ENCODE measurements at places on chromosomes 11 and 22.

DNA sequence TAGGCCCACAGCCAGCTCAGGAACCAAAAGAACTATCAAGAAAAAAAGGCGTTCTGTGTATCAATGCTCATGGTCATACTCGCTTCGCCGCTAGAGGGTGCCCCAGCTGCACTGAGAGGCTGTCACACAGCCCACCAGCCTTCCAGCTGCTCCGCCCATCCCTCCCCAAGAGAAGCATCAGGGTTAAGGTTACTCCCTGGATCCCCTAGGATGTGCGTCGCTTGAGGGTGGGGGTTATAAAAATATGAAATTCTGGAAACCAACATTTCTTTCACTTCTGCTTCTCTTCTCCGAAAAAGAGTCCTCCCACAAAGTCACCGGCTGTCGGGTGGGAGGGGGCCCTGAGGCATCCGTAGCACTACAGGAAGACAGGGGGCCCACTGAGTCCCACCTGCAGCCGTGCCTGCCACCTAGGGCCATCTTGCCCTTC lies 1.7 kb downstream of the CBX6 start:
- peak; percentile 88 for DNase-seq

- DNase-seq = no peak
Measured at GRCh38 chr11:6319704-6320410, 444 bp downstream of the CAVIN3 start.

DNA sequence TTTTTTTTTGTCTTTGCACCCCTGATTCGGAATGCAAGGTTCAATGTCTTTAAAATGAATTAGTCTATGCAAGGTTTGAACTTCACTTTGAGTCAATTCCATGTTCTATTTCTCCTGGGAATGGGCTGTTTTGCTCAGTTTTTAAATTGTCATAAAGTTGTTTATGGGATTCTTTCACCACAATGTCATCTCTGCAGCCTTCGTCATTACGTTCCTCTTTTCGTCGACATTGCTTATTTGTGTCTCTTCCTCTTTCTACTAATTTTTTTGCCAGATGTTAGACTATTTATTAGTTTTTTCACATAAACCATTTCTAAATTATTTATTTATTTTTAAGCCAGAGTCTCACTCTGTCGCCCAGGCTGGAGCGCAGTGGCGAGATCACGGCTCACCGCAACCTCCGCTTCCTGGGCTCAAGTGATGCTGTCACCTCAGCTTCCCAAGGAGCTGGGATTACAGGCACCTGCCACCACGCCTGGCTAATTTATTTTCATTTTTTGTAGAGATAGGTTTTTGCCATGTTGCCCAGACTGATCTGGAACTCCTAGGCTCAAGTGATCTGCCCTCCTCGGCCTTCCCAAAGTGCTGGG lies 7.1 kb upstream of the TNNT3 start:
- no peak for DNase-seq

DNA sequence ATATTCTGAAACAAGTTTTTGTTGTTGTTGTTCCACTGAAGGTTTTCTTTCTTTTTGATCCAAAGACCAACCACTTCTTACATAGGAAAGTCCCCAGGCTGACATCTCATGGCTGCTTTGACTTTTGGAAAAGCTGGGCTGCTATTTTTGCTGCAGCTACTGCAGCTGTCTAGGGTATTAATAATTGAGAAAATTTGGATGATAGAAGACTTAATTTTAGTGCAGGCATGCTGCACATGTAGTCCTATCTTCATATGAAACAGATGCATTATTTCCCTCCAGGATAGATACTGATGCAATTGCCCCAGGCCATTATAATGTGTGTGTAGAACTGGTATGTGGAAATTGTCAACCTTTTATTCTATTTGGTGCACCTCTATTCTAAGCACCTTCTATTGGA lies 131.4 kb downstream of the NAV2 start:
- DNase-seq = no peak

DNA sequence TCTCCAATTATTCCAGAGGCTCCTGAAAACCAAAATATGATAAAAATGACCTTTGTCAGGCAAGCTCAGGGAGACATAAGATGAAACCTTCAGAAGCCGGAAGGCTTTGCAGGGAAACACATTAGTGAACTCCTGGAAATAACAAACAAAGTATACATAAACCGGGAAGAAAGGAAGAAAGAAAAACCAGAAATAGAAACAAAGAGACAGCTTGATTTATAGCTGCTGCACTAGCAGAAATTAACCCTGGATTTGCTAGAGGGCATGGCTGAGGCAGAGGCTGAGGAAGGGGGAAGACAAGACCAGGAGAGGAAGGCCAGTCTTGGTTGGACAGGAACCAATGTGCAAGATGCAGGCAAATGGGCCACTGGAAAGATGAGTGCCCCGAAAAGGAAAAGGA lies 33.3 kb downstream of the SLC22A25 start:
- DNase-seq = no peak

DNA sequence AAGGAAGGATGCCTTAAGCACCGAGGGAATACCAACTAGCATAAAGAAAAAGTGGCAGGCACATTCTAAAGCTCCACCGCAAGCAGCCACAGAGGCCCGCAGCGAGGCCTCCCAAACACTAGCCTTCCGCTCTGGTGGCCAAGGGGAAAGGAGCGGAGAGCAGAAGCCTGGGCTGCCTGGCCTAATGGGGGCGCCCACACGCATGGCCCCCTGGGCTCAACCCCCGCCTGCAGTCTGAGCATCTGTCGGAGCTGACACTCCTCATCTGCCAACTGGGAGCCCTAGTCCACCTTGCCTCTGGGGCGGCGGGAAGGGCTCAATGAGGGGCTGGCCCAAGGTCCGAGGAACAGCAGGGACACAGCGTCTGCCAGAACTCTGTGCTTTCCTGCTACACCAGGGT lies 50.1 kb upstream of the WNT11 start:
- DNase-seq = no peak

All from activated CD4-positive, alpha-beta T cell treated with anti-CD3 and anti-CD28 coated beads, Interleukin-2, amount 50 U/mL, for 4 hours (primary cell).